ENCODE measurements at places on chromosomes 3 and 15.
A peak's percentile ranks its signal among the peaks of the same experiment; 100 is the strongest.

DNA sequence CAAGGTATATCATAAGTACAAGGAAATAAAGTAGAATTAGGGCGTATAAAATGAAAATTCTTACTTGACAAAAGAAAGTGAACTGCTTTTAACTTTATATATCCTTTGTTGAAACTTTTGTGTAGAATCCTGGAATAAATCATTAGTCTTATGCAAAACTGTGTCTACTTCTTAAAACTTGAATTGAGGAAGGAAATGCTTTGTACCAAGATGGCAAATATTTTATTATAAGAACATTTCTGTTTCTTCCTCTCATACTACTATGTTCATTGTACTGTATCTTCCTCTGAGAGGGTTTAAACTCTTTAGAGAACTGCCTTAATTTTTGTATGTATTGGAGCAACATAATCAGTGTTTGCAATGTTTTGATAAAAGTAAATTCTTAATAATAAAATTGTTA is 42.0 kb downstream of the RASA2 start:
- DNase-seq = no peak

DNA sequence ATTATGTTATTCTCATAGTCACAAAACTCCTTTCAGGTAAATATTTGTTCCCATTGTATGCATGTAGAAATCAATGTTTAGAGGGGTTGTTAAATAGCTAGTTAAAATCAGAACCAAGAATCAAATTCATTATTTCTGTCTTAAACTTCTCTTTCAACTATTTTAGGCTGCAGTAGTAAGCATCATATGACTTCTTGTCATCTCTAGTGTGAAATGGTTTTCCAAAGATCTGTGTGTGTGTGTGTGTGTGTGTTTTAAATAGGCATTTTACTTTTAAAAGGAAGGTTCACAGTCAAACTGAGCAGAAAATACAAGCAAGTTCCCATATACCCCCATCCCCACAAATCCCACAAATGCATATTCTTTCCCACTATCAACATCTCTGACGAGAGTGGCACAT is 506.5 kb downstream of the LPP start:
- no peak for DNase-seq

DNA sequence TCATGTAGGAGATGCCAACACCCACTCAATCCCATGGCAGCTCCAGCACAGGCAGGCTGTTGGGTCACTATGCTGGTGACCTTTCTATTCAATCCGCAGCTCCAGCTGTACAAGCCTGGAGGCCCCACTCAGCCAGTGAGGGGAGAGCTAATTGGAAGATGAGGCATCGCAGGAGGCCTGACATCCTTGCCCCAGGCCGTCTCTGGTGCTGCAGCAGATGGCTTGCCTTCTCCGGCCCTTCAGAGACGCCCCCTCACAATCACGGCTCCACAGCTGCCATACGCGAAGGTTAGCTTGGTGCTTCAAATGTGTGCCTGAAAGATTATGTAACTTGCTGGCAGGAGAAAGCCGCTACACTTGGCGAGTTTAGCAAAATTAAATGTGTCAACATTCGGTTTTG is 104.2 kb upstream of the CLSTN2 start:
- DNase-seq = peak; percentile 2

DNA sequence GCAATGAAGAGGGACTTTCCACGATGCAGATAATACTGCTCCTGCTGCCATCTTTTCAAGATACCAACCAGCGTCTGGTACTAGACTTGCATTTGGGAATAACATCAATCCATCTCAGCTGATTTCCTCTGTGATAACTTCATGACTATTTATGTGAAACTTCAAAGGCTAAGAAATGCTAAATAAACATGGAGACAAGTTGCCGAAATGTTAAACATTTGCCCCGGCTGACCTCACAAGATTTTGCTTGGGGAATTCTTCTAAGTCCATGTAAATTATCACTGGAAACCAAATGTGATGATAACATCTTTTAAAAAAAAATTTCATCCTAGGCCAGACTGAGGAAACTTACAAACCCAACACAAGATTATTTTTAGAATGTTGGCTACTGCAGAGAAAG is 185.8 kb upstream of the PRICKLE2 start:
- DNase-seq = no peak

GRCh38 chr15:58352026-58352929 is 79.5 kb upstream of the LIPC start:
- DNase-seq = no peak

GRCh38 chr3:136604961-136605360 is 147.2 kb downstream of the STAG1 start:
- no peak for DNase-seq

DNA sequence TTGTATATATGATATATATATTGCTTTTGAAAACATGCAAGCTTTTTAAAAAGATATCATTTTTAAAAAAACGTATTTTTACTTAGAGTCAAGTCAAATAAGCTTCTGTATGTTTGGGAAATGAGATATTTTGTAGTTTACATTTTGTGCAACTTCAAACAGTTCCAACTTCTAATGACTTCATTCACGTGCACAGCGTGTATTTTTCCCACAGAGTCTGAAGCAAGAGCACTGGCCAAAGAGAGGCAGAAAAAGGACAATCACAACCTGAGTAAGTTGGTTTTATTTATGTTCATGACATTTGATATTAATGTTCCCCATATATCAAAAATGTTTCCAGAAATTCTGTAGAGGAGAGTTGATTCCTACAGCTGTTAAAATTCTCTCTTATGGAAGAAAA is 47.9 kb upstream of the SAMMSON start:
- DNase-seq = no peak

DNA sequence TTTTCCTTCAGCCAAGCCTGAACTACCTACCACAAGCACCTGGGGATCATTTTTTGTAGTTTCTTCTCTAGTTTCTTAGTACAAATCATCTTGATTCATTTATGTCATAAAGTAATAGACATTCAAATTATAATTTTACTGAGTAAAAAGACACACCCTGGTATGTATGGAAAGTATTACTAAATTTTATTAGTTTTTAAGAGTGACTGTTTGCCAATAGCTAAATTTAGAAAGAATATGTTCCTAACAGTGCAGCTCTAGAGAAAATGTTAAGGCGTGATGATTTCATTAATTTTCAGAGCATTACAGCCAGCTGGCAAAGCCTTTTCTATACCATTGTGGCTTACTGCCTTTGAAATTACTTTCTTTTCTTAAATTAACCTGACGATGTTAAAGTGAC is 612.0 kb upstream of the KCNMB2 start:
- no peak for DNase-seq

DNA sequence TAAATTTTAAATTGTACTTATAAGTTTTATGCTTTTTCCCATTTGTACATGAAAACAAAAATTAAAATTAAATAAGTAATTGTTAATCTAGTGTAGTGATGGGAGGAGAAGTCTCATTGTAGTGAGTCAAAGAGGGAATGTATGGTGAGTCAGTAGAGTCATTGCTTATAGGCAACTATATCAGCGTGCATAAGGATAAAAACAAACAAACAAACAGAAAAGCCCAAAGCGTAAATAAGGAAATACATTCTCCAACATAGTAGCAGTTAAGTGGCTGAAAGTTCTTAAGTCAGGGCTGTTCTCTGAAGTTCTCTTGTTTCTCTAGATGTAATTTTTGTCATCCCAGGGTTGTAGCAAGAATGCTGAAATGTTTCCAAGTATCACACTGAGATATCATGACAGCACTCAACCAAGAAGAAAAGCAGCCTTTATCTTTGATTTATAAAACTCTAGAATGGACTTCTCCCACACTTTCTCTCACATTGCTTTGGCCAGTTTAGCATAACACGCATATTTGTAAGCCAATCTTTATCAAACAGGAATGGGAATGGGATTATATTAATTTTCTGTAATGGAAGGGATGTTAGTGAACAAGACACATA is 184.1 kb upstream of the TP63 start:
- DNase-seq = no peak

- DNase-seq = no peak
Measured at GRCh38 chr15:69098771-69099170, 61.7 kb upstream of the GLCE start.

DNA sequence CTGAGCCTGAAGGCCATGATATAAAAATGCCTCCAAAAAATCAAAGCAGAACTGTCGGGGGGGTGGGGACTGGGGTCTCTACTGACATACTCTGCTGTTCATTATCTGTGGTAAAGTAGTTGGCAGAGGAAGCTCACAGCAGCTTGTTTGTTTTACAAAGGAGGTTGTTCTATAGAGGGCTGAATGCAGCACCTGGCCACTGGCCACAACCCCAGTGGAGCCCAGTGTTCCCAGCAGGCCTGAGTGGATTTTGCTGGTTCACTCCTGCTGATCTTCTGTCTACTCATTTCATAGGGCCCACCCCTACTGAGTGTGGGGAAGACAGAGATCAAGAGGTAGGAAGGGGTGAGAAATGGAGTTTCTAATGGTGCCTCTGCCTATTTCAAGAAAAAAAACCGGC is 125.5 kb downstream of the DIPK2A start:
- DNase-seq = no peak

DNA sequence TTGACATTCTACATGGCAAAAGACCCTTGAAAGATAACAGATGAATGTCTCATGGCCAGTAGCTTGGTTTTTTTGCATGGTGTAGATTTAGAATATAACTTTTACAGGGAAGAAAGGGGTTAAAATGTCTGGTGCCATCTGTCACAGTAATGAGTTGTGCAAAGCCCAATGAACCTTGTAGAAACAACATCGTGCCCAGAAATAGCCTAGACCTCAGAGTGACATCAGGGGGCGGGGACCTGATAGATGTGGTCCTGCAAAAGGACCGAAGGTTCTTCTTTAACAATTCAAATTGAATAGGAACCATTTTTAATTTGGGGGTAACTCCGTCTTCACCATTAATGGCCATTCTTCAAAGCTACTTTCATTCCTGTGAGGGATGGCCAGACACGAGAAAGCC is 254.1 kb upstream of the CTDSPL start:
- DNase-seq = no peak

- no peak for DNase-seq
Measured at GRCh38 chr3:51519848-51520247, 18.7 kb upstream of the RAD54L2 start.

- no peak for DNase-seq
Measured at GRCh38 chr15:67187351-67187854, 67.1 kb downstream of the AAGAB start.

- no peak for DNase-seq
Measured at GRCh38 chr15:68603951-68604350, 25.2 kb downstream of the CORO2B start.
